ENCODE measurements at places on chromosomes 13 and 19.
A peak's percentile ranks its signal among the peaks of the same experiment; 100 is the strongest.

DNA sequence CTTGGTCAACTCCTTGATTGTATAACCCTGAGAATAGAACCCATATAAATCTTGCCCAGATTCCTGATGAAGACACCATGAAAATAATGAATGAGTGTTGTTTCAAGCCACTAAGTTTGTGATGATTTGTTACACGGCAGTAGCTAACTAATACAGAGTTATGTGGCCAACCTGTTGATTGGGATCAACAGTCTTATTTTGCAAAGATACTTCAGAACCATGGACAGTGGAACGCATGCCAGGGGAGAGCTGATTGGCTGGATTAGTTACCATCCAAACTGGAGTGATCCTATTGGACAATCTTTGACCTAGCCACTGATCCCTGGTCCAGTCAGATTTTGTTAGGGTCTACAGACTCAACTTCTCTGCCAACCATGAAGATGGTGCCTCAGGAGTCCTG, 26.6 kb downstream of the CD70 start:
- DNase-seq: no peak

DNA sequence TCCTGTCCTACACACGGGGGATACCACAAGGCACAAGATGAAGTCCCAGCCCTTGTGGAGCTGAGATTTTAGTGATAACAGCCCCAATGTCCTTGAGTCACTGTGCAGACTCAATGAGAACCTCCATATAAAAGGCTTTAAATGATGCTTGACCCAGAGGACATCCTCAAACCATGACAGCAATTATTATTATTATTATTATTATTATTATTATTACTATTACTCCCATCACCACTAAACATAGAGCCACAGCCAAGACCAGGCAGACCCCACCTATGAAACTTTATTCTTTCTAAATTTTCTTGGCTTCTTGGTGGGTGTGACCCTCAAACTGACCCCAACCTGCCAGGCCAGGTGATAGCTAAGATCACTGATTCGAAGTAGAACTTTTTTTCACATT, 11.1 kb downstream of the C19orf47 start:
- DNase-seq: no peak

- no peak for DNase-seq
These were observed 733.9 kb upstream of the KLHL1 start for GRCh38 chr13:70842062-70842644.

- DNase-seq: no peak
These were observed 7.4 kb upstream of the TIMM13 start for GRCh38 chr19:2434721-2435265.

DNA sequence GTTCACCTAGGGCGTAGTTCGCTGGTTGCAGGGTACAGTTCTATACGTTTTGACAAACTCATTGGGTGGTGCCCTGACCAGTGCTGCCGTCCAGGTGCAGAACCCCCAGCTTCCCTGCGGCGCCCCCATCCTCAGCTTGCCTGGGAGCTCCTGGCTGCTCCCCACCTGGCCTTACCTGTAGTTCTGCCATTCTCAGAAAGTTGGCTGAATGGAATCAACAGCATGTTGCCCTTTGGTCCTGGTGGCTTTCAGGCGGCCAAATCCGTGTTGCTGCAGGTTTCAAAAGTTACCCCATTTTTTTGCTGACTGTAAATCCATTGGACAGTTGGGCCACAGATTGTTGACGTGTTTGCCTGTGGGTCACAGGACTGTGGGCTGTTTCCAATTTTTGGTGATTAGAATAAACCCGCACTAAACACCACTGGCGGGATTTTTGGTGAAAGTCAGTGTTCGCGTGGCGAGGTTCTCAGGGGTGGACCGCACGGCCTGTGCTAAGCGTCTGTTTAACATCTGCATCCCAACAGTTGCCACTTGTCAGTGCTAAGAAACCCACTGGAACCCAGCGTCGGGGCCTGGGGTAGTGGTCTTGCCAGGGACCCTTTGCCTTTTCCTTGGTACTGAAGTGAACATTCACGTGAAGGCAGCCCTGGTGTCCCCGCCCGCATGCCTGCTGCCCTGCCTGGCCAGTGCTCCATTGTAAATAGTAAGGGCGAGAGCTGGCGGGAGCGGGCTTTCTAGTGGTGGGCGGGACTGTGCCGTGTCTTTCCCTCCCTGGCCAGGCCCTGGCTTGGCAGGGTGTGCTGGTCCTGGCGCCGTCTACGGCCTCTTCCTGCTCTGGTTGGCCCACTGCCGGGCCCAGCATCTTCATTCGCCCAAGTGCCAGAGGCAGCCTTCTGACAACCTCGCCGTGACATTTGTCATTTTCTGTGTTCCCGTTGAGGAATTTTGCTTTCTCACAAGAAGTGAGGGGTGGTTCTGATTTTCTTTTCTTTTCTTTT, 3.3 kb downstream of the DOT1L start:
- DNase-seq: no peak

DNA sequence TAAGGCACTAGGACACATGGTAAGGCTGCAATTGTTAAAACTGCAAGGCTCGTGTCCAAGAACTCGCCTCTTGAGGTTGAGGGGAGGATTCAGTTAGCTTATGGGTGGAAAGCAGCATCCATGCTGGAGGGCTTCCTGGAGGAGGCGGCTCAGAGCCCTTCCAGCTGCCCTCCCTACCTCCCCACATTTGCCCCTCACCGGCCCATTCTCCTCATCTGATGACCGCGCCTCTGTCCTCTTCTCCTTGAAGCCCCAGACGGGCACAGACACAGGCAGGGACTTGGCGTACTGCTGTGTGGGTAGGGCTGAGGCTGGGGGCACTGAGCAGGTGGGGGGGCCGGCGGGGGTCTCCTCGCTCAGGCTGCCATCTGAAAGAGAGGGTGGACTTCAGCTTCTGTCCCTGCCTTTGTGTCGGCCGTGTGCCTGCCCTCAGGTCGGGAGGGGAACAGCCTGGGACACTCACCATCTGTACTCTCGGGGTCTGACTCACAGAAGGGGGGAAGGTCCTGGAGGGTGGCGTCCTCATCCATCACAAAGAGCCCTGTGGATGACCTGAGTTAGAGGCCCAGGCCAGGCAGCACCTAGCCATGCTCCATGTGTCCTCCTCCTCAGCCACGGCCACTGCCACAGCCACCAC, 4.1 kb upstream of the PNKP start:
- DNase-seq: no peak

DNA sequence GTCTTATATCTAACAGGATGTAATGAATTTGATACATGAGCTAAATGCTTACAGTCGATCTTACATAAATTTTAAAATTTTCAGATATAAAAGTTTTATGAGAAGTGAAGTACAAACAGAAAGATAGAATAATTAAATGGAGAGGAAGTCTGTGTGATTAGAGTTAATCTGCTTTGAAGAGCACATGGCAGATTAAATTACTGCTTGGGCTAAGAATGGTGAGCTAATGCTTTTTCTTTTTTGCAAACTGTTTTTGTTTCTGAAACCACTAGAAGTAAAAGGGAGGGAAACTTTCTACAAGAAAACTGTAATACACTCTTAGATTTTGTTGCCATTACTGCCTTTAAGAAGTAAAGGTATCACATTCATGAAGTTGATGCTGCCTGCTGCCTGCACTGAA, 96.3 kb upstream of the SPRY2 start:
- DNase-seq: no peak

- no peak for DNase-seq
These were observed 6.7 kb downstream of the NAPSA start for GRCh38 chr19:50358483-50359327.

- DNase-seq: no peak
These were observed 485.3 kb downstream of the UQCRFS1 start for GRCh38 chr19:28727480-28728159.

- no peak for DNase-seq
These were observed 45.5 kb upstream of the SLC7A9 start for GRCh38 chr19:32914879-32915660.

GRCh38 chr13:79457948-79458347, 23.0 kb upstream of the NDFIP2 start:
- DNase-seq: no peak

DNA sequence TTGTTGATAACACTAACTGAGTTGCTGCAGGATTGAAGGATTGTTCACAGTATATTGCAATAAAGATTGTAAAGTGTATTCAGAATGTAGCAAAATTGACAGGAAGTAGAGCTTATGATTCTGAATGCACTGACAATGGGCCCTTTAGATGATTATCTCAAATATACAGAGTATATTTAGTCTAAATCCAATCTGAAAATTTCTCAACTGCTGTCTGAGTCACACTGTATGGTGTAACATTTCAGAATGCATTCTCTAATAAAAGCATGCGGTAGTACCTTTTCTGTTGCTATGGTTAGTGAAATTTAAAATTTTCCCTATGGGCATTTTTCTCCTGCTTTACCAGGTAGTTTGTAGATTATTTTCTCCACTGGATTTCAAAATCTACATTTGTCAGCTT, 365.2 kb downstream of the PCDH17 start:
- DNase-seq: no peak

GRCh38 chr13:108315273-108315672, 45.8 kb downstream of the TNFSF13B start:
- DNase-seq: no peak

DNA sequence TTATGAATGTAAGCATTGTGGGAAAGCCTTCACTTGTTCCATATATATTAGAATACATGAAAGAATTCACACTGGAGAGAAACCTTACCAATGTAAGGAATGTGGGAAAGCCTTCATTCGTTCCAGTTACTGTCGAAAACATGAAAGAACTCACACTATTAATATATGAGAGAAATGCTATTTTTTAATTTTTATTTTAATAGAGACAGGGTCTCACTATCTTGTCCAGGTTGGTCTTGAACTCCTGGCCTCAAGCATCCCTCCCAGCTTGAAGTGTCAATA, 7.0 kb upstream of the ZNF440 start:
- no peak for DNase-seq

GRCh38 chr19:28393574-28394336, 819.2 kb downstream of the UQCRFS1 start:
- no peak for DNase-seq

GRCh38 chr19:18339723-18340122, 675 bp upstream of the PGPEP1 start:
- DNase-seq: peak; percentile 49

DNA sequence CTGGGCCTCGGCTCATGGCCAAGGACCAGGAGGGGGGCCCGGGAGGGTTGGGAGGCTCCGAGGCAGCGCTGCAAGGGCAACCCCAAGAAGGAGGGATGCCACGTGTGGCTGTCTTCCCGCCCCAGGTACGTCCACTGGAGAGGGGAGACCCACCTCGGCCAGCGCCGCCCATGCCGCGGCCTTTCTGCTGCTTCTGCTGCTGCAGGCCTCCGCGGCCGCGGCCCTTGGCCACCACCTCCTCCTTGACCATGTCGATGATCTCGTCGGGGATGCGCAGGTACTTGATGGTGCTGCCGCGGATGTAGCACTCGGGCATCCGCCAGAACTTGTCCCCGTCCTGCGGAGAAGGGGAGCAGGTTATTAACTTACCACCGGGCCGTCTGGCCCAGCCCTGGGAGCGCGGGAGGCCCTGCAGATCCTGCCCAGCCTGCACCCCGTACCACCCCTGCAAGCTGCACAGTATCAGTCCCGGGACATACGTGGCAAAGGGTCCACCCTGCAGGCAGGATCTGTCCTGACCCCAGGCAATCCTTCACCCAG, 13.3 kb downstream of the LSM4 start:
- no peak for DNase-seq

- no peak for DNase-seq
These were observed 1477.6 kb downstream of the UQCRFS1 start for GRCh38 chr19:27735314-27735713.

GRCh38 chr13:44236370-44236769, 137.3 kb upstream of the SERP2 start:
- no peak for DNase-seq

- DNase-seq: no peak
These were observed 8.3 kb upstream of the CDC42EP5 start for GRCh38 chr19:54481326-54481930.

DNA sequence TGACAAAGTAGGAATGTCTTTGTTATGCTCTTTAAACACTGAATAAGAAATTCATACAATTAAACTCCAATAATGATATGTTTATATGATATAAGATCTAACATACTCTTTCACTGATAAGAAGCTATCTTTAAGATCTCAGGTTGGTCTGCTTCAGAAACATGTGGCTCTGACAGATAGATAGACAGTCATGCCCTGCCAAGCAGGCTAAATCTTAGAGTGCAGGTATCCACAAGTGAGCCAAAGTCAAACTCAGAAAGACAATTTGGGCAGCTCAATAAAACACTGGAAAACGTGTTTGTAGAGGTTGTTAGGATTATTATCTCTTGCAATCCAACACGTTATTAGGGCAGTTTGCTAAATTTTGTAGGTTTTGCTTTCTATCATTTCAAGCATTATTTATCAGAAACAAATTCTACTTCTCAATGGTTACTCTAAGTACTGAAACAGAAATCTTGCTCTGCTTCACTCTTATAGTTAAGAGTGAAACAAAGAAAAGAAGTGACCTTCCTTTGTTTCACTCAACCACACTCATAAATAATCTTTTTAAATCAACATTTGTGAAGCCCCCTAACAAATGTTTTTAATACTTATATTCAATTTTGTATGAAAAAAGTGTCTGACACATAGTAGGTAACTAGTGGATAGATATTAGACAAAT, 1255.6 kb downstream of the DIAPH3 start:
- no peak for DNase-seq

DNA sequence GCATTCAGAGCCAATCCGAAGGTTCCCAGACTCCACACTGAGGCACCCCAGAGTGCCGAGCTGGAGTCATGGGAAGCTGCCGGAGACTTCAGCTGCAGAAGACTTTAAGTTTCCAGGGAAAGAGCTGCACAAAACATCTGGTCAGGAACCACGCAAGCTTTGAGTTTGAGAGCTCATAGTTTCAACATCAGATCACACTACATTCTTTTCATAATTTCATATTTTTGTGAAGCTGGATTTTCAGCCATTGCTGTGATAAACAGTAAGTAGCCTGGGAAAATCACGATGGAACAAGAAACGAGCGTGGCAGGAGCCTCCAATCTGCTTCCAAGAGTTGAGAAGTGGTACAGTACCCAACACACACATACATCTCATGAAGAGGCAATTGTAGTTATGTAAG, 25.5 kb upstream of the ATP12A start:
- no peak for DNase-seq

DNA sequence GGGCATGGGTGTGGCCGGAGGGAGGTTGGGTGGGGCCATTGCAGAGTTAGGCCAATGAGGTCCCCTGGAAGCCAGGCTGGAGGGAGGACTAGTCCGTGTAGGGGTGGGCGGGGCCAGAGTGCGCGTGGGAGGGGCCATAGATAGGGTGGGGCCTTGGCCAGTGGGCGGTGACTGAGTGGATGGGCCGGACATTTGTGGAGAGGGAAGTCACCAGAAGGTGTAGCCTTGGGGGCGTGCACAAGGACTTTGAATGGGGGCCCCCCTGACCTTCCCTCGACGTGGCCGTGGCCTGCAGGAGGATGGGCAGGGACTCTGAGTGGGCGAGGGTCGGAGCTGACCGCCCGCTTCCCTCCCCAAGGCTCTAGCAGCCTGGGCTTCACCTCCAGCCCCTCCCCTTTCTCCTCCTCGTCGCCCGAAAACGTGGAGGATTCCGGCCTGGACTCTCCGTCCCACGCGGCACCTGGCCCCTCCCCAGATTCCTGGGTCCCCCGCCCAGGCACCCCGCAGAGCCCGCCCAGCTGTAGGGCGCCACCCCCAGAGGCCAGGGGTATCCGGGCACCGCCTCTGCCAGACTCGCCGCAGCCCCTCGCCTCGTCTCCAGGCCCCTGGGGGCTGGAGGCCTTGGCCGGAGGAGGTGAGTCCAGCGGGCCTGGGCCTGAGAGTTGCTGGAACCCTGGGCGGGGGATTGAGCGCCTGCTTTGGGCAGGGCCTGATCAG, 16.5 kb upstream of the B3GNT3 start:
- no peak for DNase-seq

- no peak for DNase-seq
These were observed 129.0 kb downstream of the IRS2 start for GRCh38 chr13:109657395-109657794.
